NCI-H524 (cell line): ENCODE measurements at places on chromosomes 7 and 10.
A peak's percentile ranks its signal among the peaks of the same experiment; 100 is the strongest.

- peak; percentile 1 for DNase-seq
Measured at GRCh38 chr10:55500931-55501559, 700.0 kb upstream of the PCDH15 start.

DNA sequence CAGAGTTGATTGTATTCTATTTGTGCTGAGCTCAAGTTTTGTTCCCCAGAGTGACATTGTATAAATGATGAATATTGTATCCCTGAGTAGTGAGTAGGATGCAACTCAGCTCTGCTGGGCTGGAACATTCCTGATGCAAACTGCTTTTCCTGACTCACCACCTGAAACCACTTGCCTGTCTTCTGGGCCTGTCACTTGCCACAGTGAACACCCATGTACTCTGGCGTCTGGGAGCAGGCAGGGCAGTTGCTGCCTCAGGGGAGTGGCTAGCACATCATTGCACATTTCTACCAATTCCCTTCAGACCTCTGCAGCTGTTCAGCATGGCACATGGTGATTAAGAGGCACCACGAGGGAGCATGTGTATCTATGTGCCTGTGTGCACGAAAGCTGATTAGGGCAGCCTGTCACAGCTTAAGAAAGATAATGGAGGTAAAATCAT, 157.3 kb downstream of the SND1 start:
- DNase-seq = peak; percentile 96

- no peak for DNase-seq
Measured at GRCh38 chr7:22121702-22122474, 176.2 kb upstream of the CDCA7L start.

DNA sequence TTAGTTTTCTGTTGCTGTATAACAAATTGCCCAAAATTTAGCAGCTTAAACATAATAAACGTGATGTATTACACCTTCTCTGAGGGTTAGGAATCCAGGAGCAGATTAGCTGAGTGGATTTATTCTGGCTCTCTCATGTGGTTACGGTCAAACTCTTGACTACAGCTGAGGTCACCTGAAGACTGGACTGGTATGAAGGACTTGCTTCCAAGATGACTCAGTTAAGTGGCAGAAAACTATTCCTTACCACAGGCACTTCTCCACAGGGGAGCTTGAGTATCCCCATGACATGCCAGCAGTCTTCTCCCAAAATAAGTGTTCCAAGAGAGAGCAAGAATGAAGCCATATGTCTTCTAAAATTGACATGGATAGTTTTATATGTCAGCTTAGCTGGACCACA, 957.2 kb upstream of the GHITM start:
- no peak for DNase-seq

DNA sequence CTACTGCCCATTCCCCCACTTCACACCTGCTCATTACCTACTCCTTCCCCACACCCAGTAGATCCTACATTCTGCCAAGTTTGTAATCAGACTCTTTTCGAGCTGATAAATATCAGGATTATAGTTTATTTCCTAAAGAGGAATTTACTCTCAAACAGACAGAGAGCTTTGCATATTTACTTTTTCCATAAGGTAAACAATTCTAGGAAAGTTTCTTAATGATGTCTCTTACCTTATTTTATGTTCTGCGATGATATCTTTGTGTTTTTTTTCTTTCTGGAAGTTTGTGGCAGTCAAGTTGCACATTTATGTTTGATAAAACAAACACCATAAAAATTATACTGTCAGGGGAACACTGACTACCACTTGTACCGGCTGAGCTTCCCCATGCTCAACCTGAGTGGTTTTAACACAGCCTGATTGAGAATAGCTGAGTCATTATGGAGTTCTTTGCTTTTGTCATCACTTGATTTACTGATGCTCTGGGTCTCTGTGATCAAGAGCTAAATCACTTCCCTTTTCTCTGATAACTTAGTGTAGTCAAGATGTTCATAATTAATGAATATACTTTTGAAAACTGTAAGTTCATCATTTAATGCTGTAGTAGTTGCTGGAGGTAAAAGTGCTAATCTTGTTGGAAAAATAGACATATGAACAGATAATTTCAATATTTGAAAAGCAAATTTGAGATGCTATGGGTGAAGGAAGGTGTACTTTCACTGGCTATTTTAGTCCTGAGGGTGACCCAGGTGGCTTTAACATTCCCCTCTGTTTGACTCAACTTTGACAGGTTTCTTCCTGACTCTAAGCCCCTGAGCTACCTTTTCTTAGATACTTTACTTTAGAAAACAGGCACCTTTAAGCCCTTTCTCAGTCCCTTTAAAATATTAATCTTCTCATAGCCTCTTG, 1034.5 kb upstream of the LRRTM3 start:
- DNase-seq = no peak

DNA sequence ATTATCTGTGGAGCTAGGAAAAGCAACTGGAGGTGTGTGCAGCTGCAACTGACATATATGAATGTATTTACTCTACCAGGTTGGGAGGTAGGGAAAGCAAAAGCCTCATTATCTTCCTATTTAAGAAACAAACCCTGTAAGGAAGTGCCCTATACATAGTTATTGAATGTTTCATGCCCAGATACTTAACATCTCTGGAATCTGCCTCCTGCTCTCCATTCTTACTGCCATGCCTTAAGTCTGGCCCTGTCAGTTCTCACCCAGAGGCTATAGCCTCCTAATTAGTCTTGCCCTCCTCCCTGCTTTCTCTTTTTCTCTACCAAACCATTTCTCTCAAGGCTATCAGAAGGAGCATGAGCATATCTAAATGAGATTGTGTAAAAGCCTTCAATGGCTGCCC, 542.6 kb upstream of the LRRN3 start:
- DNase-seq = no peak

DNA sequence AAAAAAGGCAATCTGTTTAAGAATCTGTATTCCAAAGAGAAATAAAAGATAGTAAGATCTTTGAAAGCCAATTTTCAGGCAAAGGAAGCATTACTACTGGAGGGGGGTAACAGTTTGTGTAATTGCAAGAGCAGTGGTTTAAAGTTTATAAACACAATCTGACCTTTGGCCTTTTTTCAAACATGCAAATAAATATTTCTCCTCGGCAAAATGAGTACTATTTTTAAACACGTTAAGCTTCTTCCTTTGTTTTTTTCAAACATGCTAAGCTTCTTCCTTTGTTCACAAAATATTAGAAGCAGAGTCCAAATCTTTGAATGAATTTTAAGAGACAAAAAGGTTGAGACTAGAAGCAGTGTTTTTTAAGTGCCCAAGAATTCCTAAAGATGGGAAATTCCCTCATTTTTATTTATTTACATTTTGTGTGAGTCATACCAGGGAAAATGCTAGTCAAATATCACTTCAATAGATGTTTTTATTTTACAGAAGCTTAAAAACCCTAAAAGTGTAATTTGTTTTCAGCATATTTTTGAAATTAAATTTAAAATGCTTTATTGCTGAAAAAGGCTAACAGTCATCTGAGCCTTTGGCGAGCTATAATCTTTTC, 229.3 kb downstream of the GPR37 start:
- DNase-seq = no peak

DNA sequence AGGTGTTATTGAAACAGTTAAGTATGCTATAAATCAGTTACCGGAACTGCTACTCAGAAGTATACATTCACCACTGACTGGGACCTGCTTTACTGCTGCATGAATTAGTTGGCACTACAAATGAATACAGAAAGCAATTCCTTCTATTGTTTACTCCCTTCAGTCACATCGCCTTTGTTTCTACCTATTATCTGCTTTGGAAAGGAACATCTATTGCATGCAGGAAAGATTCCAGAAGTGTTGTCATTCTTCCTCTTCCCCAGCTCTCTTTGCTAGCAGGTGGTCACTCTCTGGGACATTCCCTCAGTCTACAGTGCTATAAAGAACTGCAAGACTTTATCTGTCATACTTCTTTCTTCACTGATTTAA, 131.3 kb downstream of the ANK3 start:
- no peak for DNase-seq

GRCh38 chr10:92619368-92619767, 26.4 kb downstream of the KIF11 start:
- no peak for DNase-seq

DNA sequence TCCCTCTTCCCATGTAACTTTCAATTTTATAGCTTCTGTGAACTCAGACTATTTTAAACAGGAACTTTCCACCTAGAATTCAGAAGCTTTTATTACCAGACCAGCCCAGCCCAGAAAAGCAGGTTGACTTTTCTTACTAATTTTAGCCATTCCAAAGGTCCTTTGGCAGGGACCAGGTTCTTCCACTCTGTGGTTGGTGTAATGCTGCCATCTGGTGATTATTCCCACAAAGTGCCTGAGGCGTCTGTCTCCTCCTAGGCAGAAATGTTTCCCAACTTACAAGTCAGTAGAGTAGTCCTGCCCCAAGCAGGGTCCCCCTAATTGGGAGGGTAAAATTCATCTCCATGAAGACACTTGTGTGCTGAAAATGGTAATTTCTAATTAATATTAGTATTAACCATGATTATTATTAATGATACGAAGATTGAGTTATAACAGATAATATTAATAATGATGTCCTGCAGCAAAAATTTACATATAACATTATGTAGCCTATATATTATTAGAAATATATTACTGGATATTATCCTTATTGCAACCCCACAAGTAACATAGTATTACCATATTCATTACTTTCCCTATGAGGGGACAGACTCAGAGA, 53.0 kb upstream of the PPP1R17 start:
- DNase-seq = peak; percentile 8

DNA sequence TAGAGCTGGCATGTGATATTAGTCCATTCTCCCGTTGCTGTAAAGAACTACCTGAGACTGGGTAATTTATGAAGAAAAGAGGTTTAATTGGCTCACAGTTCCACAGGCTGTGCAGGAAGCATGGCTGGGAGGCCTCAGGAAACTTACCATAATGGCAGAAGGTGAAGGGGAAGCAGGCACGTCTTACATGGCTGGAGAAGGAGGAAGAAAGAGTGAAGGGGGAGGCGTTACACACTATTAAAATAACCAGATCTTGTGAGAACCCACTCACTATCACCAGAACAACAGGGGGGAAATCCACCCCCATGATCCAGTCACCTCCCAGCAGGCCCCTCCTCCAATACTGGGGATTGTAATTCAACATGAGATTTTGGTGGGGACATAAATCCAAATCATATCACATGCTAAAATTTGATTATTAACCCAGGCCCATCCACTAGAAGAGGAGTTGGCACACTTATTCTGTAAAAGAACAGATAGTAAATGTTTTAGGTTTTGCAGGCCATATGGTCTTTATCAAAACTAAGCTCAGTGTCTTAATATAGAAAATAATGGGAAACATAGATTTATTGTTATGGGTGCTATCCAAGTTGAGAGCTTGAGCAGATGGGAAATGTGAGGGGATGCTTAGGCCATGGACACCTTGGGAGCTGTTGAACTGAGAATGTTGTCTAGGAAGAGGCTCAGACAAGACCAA, 18.6 kb upstream of the HK1 start:
- no peak for DNase-seq

DNA sequence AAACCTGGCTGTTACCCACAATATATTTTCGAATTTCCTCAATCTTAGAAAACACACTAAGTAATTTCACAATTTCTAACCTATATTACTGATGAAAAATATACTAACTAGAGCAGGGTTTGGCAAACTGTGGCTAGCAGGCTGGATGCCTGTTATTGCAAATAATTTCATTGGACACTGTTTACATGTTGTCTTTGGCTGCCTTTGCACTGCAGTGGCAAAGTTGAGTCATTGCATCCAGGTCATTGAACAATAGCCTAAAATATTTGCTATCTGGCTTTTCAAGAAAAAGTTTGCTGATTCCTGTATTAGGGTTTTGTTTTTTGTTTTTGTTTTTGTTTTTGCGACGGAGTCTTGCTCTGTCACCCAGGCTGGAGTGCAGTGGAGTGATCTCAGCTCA, 47.2 kb downstream of the KIF11 start:
- no peak for DNase-seq

- no peak for DNase-seq
Measured at GRCh38 chr10:58372607-58373441, 12.4 kb upstream of the TFAM start.

- no peak for DNase-seq
Measured at GRCh38 chr7:66776800-66777442, 36.4 kb downstream of the RABGEF1 start.

DNA sequence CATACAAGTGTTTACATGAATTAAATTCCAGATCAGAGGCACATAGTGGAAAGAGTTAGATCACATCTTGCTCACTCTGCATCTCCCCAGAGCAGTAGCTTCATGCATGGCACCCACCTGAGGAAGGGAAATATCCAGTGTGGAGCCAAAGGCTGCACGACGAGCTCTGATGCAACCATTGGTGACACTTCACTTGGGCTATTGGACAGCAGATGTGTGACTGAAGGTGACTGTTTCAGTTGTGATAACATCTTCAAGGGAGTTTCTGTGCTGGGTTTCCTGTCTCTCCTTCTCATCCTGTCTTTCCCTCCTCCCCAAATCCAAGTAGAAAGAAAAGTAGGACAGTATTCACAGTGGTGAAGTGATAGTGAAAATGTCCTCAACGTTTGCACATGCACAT, 115.0 kb downstream of the TAF3 start:
- no peak for DNase-seq

- DNase-seq = peak; percentile 34
Measured at GRCh38 chr7:117750612-117751563, 122.4 kb downstream of the CTTNBP2 start.

DNA sequence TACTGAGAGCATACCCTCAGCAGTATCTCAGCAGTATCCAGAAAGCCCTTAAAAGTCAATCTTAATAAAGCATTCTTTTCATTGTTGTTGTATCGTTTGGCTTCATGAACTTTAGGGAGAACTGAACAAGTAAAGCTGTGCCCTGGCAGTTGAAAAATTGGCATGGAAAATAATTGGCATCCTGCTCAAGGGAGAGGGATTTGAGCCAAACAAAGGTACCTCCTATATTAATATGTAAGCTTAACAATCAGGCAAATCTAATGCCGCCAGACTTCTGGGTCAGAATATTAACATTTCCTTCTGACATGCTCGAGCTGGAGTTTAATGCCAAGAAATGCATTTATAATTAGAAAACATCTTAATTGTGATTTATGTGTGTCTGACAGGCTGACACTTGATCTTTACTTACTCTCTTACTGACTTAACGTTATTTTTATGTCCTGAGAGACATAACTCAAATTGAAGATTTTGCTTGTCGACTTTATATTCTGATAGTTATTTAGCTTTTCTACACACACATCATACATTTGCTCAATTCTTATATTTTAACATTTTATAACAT, 42.1 kb upstream of the PCDH15 start:
- no peak for DNase-seq

DNA sequence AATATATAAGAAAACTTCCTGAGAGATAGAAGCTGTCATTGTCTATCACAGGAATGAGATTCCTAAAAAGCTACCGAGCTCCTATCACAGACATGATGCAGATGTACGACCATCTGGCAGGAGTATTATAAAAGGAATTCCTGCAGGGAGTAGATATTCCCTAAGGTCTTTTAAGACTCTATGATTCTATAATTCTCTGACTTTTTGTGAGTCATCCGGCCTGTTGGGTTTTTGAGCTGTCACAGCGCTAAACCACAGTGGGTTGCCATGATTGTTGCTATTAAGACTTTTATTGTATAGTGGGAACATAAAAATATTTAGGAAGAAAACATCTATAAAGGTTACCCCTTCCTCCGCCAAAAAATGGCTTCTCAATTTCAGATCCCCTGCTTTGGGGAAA, 223.4 kb downstream of the BMPER start:
- DNase-seq = peak; percentile 79
